Thoracic aorta (tissue), 2 donors: ENCODE measurements at places on chromosomes 2 and 18.

DNA sequence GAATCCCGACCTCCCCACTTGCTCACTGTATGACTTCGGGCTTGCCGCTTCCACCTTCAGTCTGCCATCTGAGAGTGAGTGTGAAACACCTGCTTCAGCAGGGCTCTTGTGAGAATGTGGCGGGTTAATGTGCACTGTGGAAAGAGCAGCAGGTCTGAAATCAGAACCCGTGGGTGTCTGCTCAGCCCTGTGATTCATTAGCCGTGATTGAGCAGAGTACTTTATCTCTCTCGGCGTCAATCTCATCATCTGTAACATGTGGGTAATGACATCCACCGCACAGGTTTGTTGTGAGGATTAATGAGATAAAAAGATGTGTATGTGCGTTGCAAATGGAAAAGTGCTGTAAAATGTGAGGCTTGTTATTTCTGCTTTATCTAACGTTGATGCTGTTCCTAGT is 128.6 kb downstream of the LRATD1 start:
- no peaks in the 10 kb centered on the region for H3K36me3 ChIP-seq
- H3K27ac ChIP-seq: no peak overlapping the region
- H3K4me3 ChIP-seq: no peak overlapping the region

GRCh38 chr2:99621106-99621505 is 131.3 kb upstream of the REV1 start:
- H3K27ac ChIP-seq: no peak overlapping the region
- H3K4me1 ChIP-seq: peaks cover 44% of the 10 kb centered on the region
- H3K36me3 ChIP-seq: no peaks in the 10 kb centered on the region
- H3K27me3 ChIP-seq: no peaks in the 10 kb centered on the region

DNA sequence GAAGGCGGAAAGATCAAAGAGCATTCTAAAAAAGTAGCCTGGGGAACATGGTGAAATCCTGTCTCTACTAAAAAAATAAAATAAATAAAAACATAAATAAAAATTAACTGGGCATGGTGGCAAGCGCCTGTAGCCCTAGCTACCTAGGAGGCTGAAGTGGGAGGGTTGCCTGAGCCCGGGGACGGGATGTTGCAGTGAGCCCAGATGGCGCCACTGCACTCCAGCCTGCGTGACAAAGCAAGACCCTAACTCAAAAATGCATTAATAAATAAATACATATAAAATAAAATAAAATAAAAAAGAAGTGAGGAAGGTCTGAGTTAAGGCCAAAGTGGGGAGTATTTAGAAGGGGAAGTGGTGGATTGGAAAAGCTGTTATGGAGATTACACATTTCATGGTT is 1.3 kb upstream of the PSMD14 start:
- H3K27ac ChIP-seq: no peak overlapping the region
- H3K4me1 ChIP-seq: peaks cover 22% of the 10 kb centered on the region
- no peaks in the 10 kb centered on the region for H3K27me3 ChIP-seq
- no peaks in the 10 kb centered on the region for H3K36me3 ChIP-seq
- no peak overlapping the region for H3K4me3 ChIP-seq

- no peaks in the 10 kb centered on the region for H3K27me3 ChIP-seq
- DNase-seq: no peak
- H3K27ac ChIP-seq: no peak overlapping the region
Observed at GRCh38 chr2:169066897-169067296, 2.5 kb upstream of the DHRS9 start.

GRCh38 chr2:46275995-46276394 is 21.2 kb upstream of the EPAS1 start:
- H3K4me1 ChIP-seq: peaks cover 8% of the 10 kb centered on the region
- H3K27ac ChIP-seq: peak overlapping the region; percentile 19
- H3K36me3 ChIP-seq: no peaks in the 10 kb centered on the region
- H3K27me3 ChIP-seq: no peaks in the 10 kb centered on the region

DNA sequence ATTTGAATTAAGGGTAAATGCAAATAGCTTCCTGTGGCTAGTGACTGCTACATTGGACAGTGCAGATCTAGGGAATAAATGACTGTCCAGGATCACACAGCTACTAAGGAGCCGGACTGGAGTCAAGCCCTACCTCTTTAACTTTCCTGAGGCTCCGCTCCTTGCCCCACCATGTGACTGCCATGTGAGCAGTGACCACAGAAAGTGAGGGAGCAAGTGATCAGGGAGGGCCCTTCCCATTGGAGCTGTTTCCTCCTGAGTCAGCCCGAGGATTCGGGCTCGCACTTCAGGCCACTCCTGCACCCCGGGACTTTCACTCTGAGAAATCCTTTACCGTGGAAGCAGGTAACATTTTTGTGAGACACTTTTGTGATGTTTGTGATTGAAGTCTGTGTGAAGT is 198.0 kb downstream of the ANKRD30B start:
- no peaks in the 10 kb centered on the region for H3K36me3 ChIP-seq
- no peaks in the 10 kb centered on the region for H3K27me3 ChIP-seq
- H3K27ac ChIP-seq: no peak overlapping the region
- DNase-seq: no peak
- H3K4me3 ChIP-seq: no peak overlapping the region

GRCh38 chr2:180231015-180231414 is 223.9 kb upstream of the CWC22 start:
- no peaks in the 10 kb centered on the region for H3K36me3 ChIP-seq
- no peak for DNase-seq
- no peak overlapping the region for H3K27ac ChIP-seq
- H3K4me3 ChIP-seq: no peak overlapping the region
- no peaks in the 10 kb centered on the region for H3K4me1 ChIP-seq
- no peaks in the 10 kb centered on the region for H3K27me3 ChIP-seq

DNA sequence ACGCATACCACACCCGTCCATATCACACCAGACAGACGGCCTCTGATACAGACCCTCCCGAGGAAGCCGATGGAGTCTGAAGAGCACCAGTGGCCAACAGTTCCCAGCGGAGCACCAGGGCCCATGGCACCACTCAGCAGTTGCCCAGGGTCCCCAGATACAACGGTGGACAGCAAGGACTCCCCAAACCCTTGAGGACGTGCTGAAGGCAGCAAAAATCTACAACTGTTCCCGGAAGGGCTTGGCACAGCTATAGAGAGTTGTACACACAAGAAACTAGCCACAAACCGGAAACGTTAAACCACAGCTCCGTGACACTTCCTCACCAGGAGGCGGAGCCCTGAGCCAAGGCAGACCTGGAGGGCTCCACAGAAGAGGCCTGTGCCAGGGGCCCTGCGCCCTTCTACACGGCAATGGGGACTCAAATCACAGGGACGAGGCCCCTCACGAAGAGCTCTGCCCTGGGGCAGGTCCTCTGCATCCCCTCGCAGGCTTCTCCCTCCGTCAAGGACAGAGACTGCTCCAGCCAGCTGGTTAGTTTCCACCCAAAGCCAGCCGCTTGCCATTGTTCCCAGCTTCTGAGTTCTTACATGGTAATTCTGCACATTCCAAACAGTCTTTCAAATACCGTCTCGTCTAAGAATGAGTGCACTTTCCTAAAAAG is 133.4 kb downstream of the HDAC4 start:
- H3K27me3 ChIP-seq: no peaks in the 10 kb centered on the region
- H3K4me1 ChIP-seq: peaks cover 33% of the 10 kb centered on the region
- no peak for DNase-seq
- H3K27ac ChIP-seq: peak overlapping the region; percentile 86
- H3K4me3 ChIP-seq: peak overlapping the region; percentile 53
- H3K36me3 ChIP-seq: no peaks in the 10 kb centered on the region

GRCh38 chr18:80006724-80007123 is 18.4 kb upstream of the TXNL4A start:
- peaks cover 11% of the 10 kb centered on the region for H3K4me1 ChIP-seq
- H3K27ac ChIP-seq: no peak overlapping the region
- no peak overlapping the region for H3K4me3 ChIP-seq
- H3K36me3 ChIP-seq: no peaks in the 10 kb centered on the region

GRCh38 chr2:234491281-234491680 is 5.6 kb downstream of the ARL4C start:
- peaks cover 16% of the 10 kb centered on the region for H3K4me1 ChIP-seq
- H3K27me3 ChIP-seq: no peaks in the 10 kb centered on the region

DNA sequence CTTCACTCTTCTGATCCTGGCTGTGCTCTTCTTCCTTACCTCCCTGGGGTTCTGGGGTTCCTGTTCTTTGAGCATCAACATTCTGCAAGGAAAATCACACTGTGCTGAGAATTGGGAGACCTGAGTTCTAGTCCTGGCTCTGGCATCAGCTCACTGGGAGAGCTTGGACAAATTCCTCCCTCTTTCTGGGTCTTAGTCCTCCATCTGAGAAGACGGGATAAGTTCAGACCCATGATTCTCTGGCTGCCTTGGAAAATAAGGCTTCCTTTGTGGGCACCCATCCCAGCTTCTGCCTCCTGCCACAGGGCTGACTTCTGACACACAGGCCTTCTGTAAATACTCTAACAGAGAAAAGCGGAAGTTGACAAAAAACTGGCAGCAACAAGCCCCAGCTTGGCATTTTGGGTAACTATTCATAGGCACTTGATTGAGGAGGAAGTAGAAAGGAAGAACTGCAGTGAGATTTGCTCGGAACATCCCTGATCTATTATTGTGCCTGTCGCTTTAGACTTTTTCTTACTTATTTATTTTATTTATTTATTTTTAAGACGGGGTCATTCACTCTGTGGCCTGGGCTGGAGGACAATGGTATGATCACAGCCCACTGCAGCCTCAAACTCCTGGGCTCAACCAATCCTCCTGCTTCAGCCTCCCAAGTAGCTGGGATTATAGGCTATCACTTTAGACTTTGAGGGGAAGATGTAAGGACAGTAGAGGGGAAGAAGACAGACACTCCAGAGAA is 7.9 kb downstream of the PCBP1 start:
- DNase-seq: peak; percentile 40
- peak overlapping the region; percentile 94 for H3K27ac ChIP-seq
- no peaks in the 10 kb centered on the region for H3K27me3 ChIP-seq
- H3K36me3 ChIP-seq: no peaks in the 10 kb centered on the region
- H3K4me3 ChIP-seq: peak overlapping the region; percentile 26

- H3K36me3 ChIP-seq: no peaks in the 10 kb centered on the region
- H3K27me3 ChIP-seq: no peaks in the 10 kb centered on the region
- DNase-seq: no peak
Observed at GRCh38 chr2:15802657-15803542, 137.4 kb upstream of the MYCN start.

- DNase-seq: no peak
- H3K4me1 ChIP-seq: no peaks in the 10 kb centered on the region
- no peak overlapping the region for H3K4me3 ChIP-seq
- H3K27me3 ChIP-seq: no peaks in the 10 kb centered on the region
- H3K27ac ChIP-seq: no peak overlapping the region
Observed at GRCh38 chr18:57863706-57864105, 60.6 kb upstream of the ATP8B1 start.

- no peak overlapping the region for H3K4me3 ChIP-seq
- H3K36me3 ChIP-seq: no peaks in the 10 kb centered on the region
- H3K27ac ChIP-seq: no peak overlapping the region
- H3K27me3 ChIP-seq: no peaks in the 10 kb centered on the region
- DNase-seq: no peak
Observed at GRCh38 chr2:143000599-143000998, 123.1 kb downstream of the KYNU start.

- no peaks in the 10 kb centered on the region for H3K27me3 ChIP-seq
- no peaks in the 10 kb centered on the region for H3K36me3 ChIP-seq
- H3K27ac ChIP-seq: no peak overlapping the region
- H3K4me3 ChIP-seq: no peak overlapping the region
Observed at GRCh38 chr2:175676813-175677212, 325.3 kb downstream of the LNPK start.

- H3K4me3 ChIP-seq: no peak overlapping the region
- H3K36me3 ChIP-seq: no peaks in the 10 kb centered on the region
- no peaks in the 10 kb centered on the region for H3K27me3 ChIP-seq
- no peak for DNase-seq
- H3K4me1 ChIP-seq: no peaks in the 10 kb centered on the region
Observed at GRCh38 chr18:26941584-26941983, 76.1 kb upstream of the AQP4 start.
